ENCODE measurements at places on chromosomes 11 and 22. TPM values are rescaled to one million over a fixed set of nuclear protein-coding genes. Genes with fewer than 3 reads are reported as not detected.

MRGPRE gene
- total RNA-seq = not detected

OR52A1 gene
- total RNA-seq = not detected

GRK3 gene
- 0.37 TPM for total RNA-seq

GRCh38 chr22:49535527-49536125 is 292.0 kb downstream of the BRD1 start:
- H3K36me3 ChIP-seq = no peaks in the 10 kb centered on the region
- no peak overlapping the region for H3K27ac ChIP-seq
- no peak for DNase-seq
- no peaks in the 10 kb centered on the region for H3K4me1 ChIP-seq
- H3K4me3 ChIP-seq = no peak overlapping the region

DNA sequence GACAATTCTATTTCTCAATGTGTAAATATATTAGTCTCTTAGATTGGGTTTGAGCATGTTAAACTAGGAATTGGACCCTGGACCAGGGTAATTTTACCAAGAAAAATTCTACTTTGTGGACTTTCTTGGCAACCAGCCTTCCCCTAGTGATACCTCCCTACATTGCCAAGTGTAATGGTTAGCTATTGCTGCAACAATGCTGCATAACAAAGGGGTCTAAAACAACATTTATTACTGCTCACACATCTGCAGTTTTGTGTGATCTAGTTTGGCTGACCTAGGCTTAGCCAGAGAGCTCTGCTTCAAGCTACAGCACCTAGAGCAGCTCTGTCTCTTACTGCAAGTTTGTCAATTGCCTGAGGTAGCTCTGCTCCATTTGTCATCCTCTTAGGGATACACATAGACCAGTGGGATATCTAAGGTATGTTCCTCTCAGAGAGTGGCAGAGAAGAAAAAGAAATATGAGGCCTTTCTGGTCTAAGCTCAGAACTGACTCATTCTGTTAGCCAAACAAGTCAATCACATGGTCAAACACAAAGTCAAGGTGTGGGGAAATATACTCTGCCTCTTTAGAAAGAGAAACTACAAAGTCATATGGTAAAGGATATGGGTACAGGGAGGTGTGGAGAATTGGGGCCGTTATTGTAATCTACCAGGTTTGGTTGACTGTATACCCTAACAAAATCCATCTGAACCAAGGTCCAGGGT is 2.0 kb upstream of the LAYN start:
- peak overlapping the region; percentile 11 for H3K27ac ChIP-seq
- peaks cover 22% of the 10 kb centered on the region for H3K4me1 ChIP-seq
- no peak overlapping the region for H3K4me3 ChIP-seq
- H3K36me3 ChIP-seq = no peaks in the 10 kb centered on the region

DNA sequence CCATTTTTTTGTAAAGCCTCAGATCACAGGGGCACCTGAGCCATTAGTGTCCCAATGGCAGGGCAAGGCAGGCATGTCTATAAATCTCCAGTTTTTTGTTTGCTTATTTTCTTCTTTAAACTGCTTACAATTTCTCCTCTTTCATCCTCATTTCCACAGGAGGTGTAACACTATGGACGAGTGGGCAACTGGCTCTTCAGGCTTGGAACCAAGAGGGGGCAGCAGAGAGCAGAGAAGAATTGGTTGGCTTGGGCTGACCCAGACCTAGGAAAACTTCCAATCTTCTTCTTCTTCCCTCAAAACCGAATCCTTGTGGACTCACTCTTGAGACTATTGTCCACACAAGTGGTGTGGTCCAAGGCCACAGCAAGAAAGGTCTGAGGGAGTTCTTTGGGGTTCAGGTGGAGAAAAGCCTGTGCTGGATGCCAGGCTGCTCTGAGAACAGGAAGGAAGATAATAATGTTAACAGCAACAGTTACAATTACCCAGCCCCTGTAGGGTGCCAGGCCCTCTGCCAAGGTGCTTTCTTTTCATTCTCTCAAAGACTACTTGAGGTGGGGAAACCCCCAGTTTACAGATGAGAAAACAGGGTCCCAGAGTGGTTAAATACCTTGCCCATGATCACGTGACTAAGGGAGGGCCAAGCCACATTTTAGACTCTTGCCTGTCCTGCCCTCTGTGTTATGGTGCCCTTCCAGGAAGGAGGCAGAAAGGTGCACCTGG is 70.7 kb upstream of the E2F8 start:
- no peaks in the 10 kb centered on the region for H3K27me3 ChIP-seq
- H3K36me3 ChIP-seq = no peaks in the 10 kb centered on the region
- no peaks in the 10 kb centered on the region for H3K4me1 ChIP-seq
- DNase-seq = no peak

GRCh38 chr22:26894766-26895485 is 237.5 kb downstream of the MIAT start:
- no peaks in the 10 kb centered on the region for H3K27me3 ChIP-seq
- peaks cover 20% of the 10 kb centered on the region for H3K4me1 ChIP-seq
- peak; percentile 16 for DNase-seq
- H3K27ac ChIP-seq = peak overlapping the region; percentile 90
